ENCODE measurements at places on chromosomes 4 and X.

DNA sequence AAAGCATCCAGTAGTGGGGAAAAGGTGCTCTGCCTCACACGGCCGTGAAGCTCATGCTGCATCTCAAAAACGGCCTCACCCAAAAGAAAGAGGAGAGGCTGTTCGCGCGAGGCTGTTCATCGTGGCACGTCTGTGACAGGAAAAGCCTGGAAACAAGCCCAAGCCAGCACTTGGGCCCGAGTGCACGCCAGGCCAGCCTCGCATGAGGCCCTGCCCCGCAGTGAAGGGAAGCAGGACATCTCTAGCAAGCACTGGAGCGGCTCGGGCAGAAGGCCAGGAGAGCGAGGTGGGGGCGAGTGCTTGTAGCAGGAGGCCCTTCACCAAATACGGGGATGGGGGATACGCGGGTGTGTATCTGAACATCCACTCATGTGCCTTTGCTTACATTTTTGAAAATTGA, 39.9 kb upstream of the MXD4 start:
- no peak for DNase-seq

GRCh38 chrX:72621625-72622485, 49.2 kb upstream of the HDAC8 start:
- peak; percentile 66 for DNase-seq

GRCh38 chr4:141241986-141242385, 21.3 kb downstream of the ZNF330 start:
- no peak for DNase-seq

DNA sequence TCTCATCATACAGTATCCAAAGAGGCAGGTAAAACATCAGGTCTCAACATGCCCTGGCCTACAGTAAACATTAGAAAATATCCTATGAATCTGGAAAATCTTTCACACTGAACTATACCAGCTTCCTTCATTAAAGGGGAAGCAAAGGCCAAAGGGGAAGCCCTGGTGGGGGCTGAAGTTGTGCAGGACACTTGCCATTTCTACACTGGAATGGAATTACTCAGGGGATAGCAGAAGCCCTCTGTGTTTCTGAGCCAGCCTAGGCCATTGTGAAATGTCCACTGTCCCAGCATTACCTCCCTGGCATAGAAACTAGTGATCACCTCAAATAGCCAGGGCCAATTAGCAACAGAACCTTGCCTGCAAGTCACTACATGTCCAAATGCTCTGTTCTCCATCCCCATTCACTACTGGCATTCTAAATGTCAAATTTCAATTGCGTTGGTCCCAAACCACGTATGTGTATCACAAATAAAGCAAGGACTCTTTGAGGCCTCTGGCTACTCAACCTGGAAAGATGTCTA, 429.9 kb downstream of the AFF2 start:
- no peak for DNase-seq

DNA sequence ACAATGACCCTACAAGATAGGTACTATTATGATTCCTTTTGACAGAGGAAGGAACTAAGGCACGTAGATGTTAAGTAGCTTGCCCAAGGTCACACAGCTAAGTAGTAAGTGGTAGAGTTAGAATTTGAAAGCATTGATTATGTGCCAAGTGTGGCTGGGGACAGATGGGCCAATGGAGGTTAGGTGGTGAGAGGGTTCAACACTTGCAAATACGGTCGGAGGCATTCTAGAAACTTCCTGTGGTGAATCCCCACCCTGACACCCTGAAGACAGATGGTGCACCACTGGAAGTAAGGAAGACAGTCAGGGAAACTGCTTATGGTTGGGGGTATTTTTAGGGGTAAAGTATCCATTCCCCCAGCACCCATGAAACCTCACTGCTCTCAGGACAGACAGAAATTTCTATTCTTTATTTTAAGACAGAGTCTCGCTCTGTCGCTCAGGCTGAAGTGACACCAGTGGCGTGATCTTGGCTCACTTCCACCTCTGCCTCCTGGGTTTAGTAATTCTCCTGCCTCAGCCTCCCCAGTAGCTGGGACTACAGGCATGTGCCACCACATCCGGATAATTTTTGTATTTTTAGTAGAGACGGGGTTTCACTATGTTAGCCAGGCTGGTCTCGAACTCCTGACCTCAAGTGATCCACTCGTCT, 142.5 kb downstream of the RASL11B start:
- DNase-seq: no peak

DNA sequence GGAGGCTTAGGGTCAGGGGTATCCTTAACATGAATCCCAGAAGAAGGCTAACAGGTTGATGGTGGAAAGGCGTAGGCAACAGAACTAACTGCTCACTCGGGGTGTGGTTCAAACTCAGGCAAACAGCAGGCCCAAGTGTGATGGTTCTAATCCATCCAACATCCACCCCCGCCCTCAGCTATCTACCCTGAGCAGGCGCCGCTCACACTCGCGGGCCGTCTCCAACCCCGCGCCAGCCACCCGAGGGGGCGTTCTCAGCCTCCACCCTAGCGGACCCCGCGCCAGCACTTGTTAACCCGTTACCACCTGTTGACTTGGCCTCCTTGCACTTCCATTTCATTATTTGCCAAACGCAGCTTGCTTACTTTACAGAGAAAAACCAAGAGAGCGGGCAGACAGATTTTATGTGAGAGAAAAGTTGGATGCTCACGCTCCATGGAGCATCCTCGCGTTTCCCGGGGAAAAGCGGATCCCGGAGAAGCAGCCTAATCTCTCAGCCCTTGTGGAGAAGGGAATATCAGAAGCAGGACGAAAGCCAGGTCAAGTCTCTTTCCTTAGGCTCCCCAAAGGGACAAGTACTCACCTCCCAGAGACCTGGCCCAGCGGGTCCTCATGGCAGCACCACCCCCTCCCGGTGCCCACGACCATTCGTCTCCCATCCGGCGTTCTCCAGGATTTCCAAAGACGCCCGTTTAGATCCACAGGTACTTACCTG, 773 bp downstream of the SNCA start:
- DNase-seq: no peak

DNA sequence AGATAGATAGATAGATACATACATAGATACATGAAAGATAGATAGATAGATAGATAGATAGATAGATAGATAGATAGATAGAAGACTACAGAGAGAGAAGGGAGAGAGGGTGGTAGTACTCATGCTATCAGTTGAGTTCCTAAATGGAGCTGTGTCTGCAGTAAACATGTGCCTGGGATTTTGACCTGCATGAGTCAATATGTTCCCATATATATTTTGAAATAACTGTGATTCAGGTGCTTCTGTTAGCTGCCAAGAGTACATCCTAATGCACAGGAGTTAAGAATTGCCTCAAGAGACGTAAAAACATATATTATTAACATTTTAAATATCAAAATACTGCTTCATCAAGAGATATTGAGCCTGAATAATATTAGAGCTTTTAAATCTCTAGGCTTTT, 379.4 kb downstream of the GRXCR1 start:
- DNase-seq: no peak

GRCh38 chr4:105022811-105023667, 123.6 kb upstream of the TET2 start:
- DNase-seq: no peak

GRCh38 chr4:10013722-10014121, 7.6 kb downstream of the SLC2A9 start:
- DNase-seq: no peak

- DNase-seq: peak; percentile 90
Observed at GRCh38 chr4:123017636-123018395, 95.4 kb upstream of the NUDT6 start.

GRCh38 chr4:140995058-140995457, 138.2 kb downstream of the RNF150 start:
- no peak for DNase-seq

DNA sequence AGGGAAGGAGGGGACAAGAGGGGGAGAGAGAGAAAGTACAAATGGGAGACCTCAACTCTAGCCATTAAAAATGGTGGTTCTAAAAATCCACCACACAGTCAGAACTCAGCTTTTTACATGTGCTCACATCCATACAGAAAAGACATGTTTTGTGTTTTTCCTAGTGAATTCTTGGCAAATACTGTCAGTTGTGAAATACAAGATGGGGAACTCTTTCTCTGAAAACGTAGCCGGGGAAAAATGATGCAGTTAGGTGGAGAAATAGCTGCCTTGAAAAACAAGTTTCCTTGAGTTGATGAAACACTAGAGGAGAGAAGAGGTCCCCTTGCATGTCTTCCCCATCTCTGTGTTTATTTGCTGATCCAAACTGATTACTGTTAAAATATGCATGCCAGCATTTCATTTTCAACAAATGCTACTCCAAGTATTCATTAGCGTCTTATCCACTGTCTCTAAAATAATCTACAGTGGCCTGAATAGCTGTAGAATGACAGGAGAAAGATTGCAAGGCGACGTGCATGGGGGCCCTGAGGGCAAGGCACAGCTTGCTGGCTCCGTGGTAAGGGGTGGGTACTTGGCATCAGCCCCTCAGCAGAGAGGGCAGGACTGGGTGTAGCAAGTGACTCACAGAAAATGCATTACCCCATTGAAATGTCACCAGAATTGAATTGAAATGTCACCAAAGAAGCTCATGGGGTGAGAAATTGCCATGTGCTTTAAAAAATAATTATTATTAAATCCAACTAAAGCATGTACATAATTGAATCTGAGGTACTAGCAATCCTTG, 48.1 kb upstream of the TBL1X start:
- DNase-seq: peak; percentile 22

- DNase-seq: no peak
Observed at GRCh38 chr4:81659051-81659450, 187.3 kb upstream of the RASGEF1B start.

GRCh38 chr4:148161601-148162000, 280.6 kb downstream of the NR3C2 start:
- no peak for DNase-seq

DNA sequence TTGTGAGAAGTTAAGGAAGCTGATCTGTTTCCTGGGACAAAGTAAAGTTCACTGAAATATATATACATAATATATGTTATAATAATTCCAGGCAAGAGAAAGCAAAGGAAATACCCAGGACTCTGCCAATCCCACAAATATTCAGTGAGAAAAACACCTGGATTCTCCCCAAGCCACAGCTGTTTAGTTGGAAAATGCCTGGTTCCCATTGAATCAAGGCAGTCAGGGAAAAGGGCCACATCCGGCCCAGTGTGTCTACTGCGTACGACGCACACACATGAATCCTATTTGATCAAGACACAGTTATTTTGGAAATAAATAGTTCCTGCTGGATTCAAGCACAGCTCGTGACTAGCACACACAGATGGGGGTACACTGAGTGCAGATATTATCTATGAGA, 6.3 kb upstream of the DCHS2 start:
- no peak for DNase-seq

GRCh38 chr4:162499478-162499877, 335.7 kb upstream of the FSTL5 start:
- DNase-seq: no peak
